ENCODE measurements at places on chromosomes 7 and 10.

- no peak for DNase-seq
Measured at GRCh38 chr10:99370993-99371392, 41.8 kb downstream of the CNNM1 start.

GRCh38 chr7:81957517-81957916, 187.7 kb upstream of the HGF start:
- DNase-seq, result no peak

DNA sequence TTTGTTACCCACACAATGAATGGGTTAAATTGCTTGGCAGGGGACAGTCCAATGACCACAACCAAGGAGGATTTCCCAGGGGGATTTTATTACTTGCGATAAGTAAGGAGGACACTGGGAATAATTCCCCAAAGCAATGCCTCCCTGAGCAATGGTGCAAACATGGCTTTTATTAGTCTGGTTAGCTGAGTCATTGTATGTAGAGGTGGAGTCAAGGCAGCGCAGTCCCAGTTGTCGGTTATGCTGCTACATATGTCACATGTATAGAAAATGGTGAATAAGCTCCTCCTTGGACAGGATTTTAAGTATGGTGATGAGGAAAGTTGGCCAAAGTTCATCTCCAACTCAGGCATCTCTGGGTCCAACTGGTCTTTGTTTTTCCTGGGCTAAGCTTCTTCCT, 3.9 kb upstream of the TRIM4 start:
- no peak for DNase-seq

- no peak for DNase-seq
Measured at GRCh38 chr7:87513735-87514335, 38.4 kb upstream of the ABCB4 start.

DNA sequence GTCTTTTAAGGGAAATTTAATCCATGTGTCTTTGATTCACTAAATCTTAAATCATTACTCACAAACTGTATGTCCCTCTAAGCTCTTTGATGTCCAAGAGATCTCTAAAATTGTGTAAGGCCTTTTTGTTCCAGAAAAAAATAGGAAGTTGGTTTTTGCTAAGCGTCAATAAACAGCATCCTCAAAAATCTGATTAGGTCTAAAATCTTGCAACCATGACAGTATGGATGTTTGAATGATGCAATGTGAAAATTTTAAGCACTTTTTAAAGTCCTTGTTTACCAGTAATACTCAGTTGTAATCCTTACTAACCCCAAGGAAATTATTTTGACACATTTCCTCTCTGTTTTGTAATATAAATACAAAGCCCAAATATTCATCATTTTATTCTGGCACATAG, 6.8 kb downstream of the MET start:
- DNase-seq, result no peak

Measured in effector CD8-positive, alpha-beta T cell (primary cell).